ENCODE measurements at places on chromosomes 16 and 17.

- peak; percentile 21 for DNase-seq
Measured at GRCh38 chr17:4136373-4136772, 6.5 kb downstream of the ZZEF1 start.

DNA sequence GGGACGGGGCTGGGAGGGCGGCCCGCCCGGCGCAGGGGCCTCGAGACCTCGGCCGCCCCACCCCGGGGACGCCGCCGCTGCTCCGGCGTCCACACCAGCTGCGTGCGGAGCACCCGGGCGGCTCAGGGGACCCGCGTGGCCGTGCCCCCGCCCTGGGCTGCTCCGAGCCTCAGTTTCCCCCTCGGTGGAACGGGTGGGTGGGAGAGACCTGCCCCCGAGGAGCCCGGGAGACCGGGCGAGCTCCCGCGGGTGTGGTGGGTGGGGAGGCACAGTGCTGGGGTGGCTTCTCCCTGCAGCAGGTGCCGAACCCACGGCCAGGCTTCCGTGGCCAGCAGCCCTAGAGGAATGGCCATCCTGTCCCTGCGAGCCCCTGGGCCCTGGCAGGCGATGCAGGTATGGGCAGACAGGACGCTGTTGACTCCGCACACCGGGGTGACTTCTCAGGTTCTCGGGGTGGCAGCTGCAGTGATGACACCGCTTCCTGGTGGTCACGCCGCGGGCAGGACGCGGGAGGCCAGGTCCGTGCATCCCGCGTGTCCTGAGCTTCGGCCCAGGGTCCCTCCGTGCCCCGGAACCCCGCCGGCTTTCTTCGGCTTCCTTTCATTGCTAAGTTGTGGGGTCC lies 677 bp downstream of the DEF8 start:
- no peak for DNase-seq

GRCh38 chr17:62907961-62908360 lies 58.1 kb upstream of the TANC2 start:
- DNase-seq, result no peak

DNA sequence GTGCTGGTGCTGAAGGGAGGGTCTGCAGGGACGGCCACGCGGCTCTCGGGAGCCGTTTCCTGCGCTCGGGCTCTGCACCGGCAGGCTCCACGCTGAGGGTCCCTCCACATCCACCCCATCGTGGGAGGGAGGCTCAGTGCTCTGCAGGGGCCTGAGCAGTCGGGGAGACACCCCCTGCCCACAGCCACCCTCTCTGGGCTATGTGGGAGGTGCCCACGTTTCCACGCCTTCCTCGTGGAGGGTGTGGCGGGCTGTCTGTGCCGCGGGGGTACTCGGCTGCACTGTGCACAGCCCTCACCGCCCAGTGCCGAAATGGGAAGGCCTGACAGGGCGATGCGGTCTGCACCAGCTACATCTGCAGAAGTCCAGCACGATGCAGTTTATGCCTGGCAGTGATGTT lies 25.5 kb upstream of the ZNF750 start:
- no peak for DNase-seq

DNA sequence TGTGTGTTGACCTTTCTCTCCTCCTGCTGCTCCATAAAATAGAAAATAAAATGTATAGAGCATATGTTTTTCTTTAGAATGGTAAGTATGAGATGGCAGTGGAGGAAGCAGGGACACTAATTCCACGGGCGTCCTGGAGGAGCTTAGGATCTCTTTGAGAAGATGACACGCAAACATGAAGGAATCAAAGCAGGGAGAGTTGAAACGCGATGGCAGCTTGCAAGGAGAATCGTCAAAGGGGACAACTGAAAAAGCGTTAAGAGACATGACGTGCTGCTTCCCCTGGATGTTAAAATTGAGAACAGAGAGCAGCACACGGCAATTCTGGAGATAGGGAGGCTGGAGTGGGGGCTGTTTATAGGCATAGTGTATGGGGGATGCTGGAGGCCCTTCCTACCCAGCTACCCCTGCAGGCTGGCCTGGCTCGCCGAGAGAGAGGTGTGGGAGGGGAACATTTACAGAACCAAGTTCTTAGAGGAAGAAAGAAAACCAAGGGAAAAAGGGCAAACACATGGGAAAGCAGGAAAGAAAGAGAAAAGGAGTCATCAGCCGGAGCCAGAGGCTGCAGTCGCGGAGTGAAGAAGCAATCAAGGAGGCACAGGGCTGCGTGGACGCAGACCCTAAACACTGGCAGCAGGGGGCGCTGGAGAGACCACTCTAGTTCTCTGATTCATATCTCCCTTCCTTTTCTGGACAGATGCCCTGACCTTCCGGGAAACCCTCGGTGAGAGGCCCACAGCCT lies 55.8 kb downstream of the MYH13 start:
- DNase-seq, result peak; percentile 85

- DNase-seq, result no peak
Measured at GRCh38 chr17:17971431-17972125, 622 bp downstream of the TOM1L2 start.

DNA sequence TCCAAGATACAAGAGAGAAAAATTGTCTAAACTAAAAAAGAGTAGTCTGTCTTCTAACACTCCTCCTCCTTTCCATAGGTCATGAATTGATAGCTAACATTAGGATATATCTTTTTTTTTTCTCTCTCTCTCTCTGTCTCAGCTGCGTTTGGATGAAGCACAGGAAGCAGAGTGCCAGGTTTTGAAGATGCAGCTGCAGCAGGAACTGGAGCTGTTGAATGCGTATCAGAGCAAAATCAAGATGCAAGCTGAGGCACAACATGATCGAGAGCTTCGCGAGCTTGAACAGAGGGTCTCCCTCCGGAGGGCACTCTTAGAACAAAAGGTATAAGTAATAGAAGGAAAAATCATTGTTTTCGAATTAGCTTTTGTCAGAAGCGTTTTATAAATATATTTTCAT lies 32.9 kb downstream of the ABHD15 start:
- DNase-seq, result no peak

DNA sequence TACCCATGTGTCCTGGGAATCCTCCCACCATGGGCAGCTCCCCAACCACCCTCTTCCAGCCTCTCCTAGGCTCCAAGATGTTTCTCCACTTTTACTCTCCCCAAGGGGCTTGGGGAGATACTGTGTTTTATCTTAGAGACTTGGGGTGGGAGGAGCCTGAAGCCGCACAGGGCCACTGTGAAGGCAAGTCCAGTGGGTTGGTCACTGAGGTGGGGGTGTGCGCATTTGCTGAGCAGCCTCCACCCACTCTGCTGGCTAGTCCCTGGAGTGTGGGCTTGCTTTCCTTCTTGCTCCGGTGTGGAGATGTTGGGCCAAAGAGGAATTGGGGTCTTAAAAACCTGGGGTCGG lies 4.1 kb upstream of the CLDN9 start:
- no peak for DNase-seq

GRCh38 chr17:10217916-10218315 lies 19.5 kb upstream of the GAS7 start:
- DNase-seq, result peak; percentile 40

DNA sequence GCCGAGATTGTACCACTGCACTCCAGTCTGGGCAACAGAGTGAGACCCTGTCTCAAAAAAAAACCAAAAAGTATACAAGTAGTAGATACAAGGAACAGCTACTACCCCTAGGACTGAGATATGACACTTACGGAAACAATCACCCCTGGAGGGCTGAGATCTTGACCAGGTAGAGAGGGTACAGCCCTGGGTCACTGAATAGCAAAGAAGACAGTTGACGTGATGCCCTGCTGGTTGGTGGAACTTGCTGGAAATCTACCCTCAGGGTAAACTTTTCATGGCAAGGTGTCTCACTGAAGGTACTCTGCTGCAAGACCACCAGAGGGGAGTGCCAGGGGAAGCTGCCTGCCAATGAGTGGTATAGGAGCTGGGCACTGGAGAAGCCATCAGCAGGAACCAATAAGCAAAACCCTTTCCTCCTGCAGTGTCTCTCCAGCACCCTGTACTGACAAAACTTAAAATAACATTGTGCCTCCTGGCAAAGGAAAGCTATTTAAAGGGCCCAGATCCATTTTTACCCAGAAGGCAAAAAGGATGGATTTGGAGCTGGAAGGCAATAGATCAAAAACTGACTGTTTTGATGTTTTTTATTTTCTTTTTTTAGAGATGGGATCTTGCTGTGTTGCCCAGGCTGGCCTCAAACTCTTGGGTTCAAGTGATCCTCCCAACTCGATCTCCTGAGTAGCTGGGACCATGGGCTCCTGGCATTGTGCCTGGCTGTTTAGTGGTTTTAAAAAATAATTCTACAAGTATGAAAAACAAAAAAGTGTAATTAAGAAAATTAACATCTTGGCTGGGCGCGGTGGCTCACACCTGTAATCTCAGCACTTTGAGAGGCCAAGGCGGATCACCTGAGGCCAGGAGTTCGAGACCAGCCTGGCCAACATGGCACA lies 11.3 kb upstream of the PDXDC1 start:
- no peak for DNase-seq

Measured in fibroblast of mammary gland (primary cell).